ENCODE measurements at places on chromosomes 12 and 14.

GRCh38 chr14:74684434-74684833 lies 28.4 kb downstream of the AREL1 start:
- no peak for DNase-seq

DNA sequence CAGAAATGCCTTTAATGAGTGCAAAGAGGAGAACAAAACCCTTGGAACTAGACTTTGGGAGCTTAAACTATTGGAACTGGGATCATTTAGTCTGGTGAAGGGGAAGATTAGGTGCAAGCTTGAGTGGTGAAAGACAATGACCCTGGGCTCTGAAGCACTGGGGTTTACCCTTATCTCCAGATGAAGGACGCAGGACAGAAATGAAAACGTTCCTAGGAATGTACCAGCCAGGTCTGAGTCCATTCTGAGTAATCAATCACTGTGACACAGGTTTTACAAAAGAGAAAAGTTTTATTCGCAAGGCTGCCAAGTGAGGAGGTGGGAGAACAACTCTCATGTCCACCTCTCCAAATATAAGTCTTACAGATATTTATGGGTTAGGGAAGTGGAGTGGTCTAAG lies 249.1 kb downstream of the LRIG3 start:
- no peak for DNase-seq

- DNase-seq = no peak
Measured at GRCh38 chr12:91482231-91482630, 299.6 kb upstream of the DCN start.

DNA sequence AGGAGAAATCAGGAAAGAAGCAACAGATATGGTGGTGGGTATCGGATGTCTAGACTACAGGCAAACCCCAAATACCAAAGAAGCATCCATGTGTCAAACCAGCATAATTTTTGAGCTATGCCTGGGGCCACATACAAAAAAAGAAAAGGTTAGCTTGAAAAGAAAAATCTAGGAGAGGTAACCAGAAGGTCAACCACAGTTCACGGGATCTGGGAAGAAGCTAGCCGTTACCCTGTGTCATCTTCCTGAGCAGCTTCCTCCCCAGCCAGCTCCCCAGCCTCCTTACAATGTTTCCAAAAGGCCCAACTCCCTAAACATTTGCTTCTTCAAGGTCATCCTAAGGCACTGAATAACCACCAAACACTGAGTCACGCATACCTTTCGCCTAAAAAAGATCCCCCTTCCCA lies 3.1 kb downstream of the SINHCAF start:
- DNase-seq = no peak

- no peak for DNase-seq
Measured at GRCh38 chr14:90720832-90721231, 95.4 kb downstream of the TTC7B start.

DNA sequence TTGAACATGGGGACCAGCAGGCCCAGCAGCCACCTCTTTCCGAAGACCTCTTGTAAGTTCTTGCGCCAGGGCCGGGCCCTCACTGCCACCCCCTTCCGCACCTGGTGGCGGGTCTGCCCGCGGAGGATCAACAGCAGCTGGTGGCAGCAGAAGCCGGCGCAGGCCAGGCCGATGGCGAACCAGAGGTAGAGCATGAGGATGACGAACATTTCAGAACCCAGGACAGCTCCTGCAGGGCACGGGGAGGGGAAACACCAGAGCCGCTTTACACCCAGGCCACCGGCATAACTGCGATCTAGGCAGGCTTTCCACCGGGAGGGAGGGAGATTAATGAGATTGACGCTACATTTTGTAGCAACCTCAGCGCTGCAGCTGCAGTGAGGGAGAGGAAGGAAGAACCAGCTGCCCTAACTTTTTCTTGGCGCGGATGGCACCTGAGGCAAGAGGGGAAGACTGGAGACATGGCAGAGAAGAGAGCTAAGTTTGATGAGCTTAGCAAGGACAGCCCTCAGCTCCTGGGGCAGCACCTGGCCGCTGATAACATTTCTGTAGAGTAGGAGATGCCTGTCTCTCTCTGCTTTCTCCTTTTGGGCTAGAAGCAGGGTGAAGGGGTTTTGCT lies 7.8 kb downstream of the ZDHHC22 start:
- DNase-seq = no peak

GRCh38 chr12:105467710-105468366 lies 137.3 kb downstream of the C12orf75 start:
- no peak for DNase-seq

- DNase-seq = no peak
Measured at GRCh38 chr12:30095511-30095910, 311.8 kb upstream of the TMTC1 start.

- no peak for DNase-seq
Measured at GRCh38 chr12:39406262-39406661, 36.7 kb downstream of the KIF21A start.

DNA sequence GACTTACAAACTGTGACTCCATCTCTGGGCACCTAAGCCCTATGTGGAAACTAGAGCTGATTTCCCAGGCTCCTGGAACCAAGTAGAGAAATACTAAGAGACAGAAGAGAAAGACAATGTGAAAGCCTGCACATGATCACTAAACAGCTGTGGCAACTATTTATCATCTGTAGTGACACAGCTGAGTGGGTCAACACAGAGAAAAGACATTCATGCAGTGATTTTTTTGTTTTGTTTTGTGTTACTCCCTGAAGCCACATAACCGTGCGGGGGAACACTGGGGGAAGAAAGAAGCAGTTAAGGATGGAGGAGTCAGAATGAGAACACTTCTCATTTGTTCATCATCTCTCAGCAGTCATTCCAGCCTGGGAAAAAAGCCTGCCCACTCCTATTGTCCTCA lies 1.5 kb downstream of the PRR4 start:
- no peak for DNase-seq

DNA sequence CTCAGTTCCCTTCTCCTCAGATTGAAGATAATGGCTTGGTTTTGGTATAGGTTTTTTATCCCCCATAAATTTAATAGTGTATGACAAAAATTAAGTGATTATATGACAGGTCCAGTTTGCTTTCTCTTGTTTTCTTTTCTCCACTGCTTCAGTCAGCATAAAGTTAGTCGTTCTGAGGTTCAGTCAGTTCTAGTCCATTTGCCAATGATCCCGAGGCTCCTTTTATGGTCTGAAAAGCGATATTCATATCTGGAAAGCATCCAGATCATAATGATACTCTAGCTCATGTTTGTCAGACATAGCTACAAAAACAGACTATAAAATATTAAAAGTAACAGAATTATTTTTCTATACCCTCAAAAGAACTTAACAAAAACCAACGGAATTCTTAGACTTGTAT lies 67.1 kb upstream of the SLC38A4 start:
- no peak for DNase-seq

DNA sequence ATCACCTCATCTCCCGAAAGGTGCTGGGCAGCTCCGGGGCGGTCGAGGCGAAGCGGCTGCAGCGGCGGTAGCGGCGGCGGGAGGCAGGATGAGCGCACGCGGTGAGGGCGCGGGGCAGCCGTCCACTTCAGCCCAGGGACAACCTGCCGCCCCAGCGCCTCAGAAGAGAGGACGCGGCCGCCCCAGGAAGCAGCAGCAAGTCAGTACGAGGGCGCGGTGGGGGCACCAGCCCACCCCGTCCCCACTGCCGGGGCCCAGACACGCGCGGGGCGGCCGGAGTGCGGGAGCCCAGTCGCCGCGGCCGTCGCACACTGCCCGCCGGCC lies 862 bp downstream of the HMGA2 start:
- DNase-seq = no peak

DNA sequence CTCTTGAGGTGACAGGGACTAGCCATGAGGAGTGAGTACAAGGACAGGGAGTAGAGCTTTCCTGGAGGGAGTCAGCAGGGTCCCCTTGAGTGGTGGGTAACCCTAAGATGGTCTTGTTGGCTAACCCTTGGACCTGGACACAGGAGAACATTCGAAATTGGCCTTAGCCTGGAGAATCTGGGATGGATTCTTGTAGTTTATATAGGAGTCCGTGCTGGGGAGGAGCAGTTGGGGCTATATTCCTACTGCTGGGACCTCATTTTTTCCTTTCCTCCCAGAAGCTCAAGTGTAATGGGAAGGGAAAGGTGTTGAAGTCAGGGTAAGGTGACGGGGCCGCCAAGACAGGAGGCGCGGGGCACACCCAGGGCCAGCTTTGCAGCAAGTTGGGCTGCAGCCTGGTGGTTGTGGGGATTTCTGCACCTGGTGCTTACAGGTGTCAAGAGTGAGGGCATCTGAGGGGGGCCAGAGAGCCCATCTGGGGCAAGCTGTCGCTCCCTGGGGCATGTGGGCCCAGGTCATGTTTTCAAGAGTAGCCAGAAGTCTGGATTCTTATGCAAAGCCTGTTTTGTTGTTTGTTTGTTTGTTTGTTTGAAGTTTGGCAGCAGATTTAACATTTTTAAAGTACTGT lies 5.1 kb downstream of the BCL7A start:
- no peak for DNase-seq

- DNase-seq = no peak
Measured at GRCh38 chr14:70881549-70882177, 25.6 kb upstream of the PCNX1 start.

GRCh38 chr12:92393504-92393903 lies 247.9 kb upstream of the BTG1 start:
- DNase-seq = no peak

- DNase-seq = no peak
Measured at GRCh38 chr14:102407258-102407657, 44.5 kb downstream of the TECPR2 start.

DNA sequence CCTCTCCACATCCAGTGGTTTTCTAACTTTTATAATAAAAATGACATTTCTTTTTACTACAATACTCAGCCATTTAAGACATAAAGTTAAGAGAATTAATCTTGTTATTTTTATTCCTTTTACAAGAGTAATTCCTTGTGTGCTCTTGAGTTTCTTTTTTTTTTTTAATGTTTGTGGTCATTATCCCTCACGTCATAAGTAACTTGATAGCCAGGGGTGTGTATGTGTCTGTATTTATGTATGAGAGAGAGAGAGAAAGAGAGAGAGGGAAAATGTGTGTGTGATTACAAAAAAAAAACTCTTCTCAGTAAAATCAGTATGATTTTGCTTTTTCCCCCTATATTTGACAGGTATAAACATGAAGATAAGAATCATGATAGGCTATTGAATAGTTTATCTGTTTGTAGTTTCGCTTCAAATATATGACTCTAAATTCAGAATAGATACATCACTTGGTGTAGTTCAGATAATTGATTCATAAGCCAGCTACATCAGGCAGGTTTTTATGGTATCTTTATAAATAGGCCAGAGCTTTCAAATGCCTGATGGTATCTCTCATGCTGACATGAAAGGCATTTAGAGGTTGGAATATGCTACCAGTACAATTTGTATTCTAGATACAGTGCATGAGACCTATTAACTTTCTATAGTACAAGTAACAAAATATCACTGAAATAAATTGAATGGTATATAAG lies 34.9 kb downstream of the RERGL start:
- DNase-seq = no peak

GRCh38 chr14:55025948-55026347 lies 951 bp downstream of the WDHD1 start:
- no peak for DNase-seq

DNA sequence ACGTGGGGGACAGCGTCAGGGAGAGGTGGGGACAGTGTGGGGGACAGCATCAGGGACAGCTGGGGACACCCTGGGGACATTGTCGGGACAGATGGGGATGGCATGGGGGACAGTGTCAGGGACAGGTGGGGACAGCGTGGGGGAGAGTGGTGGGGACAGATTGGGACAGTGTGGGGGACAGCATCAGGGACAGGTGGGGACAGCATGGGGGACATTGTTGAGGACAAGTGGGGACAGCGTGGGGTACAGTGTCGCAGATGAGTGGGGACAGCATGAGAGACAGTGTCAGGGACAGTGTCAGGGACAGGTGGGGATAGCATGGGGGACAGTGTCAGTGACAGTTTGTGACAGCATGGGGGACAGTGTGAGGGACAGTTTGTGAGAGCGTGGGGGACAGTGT lies 240.9 kb downstream of the TMEM121 start:
- DNase-seq = no peak

DNA sequence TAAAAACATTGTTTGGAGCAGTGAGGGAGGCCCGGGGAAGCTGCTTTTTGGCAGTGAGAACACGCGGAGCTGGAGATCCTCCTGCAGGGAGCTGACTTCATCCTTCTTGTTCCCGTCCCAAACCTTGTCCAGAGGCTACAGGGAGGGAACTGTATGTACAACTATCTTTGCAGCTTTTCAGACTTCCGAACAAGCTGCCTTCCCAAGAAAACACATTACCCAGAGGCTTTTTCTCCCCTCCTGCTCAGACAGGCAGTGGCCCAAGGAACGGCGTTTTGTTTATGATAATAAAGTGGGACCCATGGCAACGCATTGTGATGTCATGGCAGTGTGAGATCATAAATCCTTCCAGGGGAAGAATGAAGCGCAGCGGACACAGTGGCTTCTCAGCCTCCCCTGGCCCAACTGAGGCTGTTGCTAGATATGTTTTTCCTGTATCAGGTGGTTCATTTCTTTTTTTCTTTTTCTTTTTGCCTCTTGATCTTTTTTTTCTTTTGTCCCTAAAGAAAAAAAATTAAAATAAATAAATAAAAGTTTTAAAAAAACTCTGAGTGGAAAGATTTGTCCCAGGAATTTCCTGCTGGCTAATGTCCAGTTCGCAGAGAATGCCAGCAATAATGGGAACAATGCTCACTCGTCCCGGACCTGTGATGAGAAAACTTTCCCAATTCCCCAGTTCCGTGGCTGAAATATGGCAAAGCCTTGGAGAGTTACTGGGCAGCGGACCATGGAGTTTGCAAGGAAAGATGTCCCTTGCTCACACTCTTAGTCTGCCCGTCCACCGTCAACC lies 103.4 kb upstream of the MAP1LC3B2 start:
- DNase-seq = no peak

- peak; percentile 30 for DNase-seq
Measured at GRCh38 chr12:49336645-49337584, at the start of gene C1QL4. Gene C1QL4, minus strand, starts transcription at chr12:49337188. Its CDS starts 711 bp downstream, at chr12:49336477.

GRCh38 chr12:91271185-91271584 lies 88.6 kb upstream of the DCN start:
- DNase-seq = no peak

GRCh38 chr12:28780096-28780495 lies 369.0 kb upstream of the FAR2 start:
- DNase-seq = no peak

GRCh38 chr12:79737875-79738718 lies 47.3 kb upstream of the PAWR start:
- DNase-seq = no peak

DNA sequence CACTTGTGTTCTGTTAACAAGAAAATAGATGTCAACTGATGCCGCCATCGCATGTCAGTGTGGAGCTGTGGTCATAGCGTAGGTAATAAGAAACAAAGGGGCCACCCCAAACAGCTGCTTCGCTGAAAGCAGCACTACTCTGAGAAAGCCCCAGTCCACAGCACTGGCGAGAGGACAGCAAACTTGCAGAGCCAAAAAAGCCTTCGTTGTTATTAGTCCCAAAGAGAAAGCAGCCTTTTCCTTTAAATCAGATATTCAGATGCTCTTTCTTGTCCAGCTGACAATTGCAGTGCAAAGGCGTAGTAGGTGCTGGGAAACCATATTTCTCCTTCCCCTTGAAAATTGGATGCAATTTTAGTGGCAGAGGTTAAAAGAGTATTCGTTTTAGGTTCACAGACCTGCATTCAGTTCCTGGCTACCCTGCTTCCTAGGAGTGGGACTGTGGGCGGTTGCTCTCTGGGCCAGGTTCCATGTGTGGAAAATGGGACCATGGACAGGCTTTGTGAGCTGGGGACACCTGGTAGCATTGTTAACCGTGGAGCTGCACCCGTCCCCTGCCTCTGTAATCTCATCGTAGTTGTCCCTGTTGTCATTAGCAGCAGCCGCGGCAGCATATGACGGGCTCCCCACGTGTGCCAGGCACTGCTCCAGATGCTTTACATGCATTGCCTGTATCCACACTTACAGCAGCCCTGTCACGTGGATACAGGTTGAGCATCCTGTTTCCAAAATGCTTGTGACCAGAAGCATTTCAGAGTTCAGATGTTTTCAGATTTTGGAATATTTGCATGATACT lies 54.2 kb downstream of the ELK3 start:
- no peak for DNase-seq
